Stimulated activated memory B cell treated with anti-CD40 and anti-IgM and Interleukin-4, amounts not matched to agents 10 μg/mL and 1 μg/mL and 100 μg/mL, for 72 hours (primary cell): ENCODE measurements at places on chromosomes 2 and 18.
A peak's percentile ranks its signal among the peaks of the same experiment; 100 is the strongest.

DNA sequence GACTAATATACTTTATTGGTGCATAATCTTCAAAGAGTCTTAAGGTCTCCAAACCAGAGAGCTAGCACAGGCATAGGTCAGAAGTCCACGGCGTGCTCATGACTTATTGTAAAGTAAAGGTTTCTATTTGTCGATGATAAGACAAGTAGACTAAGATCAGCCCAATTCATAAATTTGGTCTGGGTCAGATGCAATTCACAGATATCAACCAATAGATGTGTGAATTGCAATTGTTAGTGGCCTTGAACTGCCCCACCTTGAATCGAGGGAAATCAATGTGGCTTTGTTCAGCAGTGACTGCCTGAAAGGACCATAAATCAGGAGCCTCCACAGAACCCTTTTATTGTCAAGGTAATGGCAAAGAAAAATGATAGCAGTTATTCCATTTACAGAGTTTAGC is 39.1 kb upstream of the CPS1 start:
- ATAC-seq: no peak

GRCh38 chr18:59033359-59033758 is 106.3 kb upstream of the SEC11C start:
- ATAC-seq: no peak

GRCh38 chr2:19690429-19690828 is 211.4 kb downstream of the TTC32 start:
- no peak for ATAC-seq

DNA sequence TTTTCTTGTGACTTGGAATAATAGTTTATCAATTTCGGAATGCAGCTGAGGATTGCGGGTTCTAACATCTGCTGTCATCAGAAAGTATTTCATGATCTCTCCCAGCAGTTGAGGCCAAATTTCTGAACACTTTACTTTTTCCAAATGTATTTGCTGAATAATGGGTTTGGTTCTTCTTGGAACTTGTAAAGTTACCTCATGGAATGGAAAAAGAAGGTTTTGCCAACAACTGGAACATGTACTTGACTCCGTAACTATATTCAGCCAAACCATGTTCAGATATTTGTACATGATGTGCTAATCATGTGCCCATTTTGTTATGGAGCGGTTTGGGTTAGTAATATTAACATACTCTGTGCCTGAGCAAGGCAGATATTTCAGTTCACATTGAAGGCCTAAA is 119.6 kb downstream of the LCLAT1 start:
- ATAC-seq: no peak

DNA sequence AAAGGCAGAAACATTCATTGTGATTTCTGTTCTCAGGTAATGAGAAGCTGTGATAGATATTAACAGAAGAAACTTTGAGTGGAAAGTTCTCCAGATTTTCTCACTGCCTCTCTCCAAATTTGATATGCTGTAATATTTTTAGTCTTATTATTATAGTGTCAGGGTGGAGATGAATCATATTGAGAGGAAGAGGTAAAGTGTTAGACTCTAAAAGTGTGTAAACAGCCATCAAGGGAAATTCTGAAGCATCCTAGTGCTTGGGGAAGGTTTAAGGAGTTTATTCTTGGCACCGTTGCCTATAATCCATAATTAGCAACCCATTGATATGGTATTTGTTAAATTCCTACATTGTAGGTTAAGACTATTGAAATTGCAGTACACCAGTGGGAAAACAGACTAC is 104.7 kb upstream of the NABP1 start:
- ATAC-seq: no peak

DNA sequence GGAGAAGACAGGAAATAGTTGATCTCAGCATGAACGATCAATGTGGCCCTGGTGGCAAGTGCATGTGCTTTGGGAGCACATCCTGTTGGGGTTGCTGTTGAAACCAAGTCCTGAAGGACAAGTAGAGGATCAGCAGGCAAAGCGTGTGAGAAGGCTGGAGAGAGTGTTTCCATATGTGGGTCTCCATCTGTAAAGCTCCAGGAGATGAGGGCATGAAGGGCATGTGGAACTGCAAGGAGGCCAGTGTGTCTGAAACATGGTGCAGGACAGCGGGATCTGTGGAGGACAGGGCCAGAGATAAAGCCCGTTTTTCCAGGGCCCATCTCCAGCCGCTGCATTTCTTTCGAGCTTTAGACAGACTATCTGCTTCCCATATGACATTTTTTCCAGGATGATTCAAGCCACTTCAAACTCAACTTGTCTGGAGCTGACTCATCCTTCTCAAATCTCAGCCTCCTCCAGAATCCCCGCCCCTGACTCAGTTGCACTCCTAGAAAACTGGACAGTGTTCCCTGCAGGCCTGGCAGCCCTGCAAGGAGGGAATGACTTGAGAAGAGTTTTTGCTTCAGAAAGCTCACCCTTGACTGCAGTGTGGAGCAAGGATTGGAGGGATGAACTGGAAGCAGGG is 226.1 kb downstream of the VAPA start:
- no peak for ATAC-seq

DNA sequence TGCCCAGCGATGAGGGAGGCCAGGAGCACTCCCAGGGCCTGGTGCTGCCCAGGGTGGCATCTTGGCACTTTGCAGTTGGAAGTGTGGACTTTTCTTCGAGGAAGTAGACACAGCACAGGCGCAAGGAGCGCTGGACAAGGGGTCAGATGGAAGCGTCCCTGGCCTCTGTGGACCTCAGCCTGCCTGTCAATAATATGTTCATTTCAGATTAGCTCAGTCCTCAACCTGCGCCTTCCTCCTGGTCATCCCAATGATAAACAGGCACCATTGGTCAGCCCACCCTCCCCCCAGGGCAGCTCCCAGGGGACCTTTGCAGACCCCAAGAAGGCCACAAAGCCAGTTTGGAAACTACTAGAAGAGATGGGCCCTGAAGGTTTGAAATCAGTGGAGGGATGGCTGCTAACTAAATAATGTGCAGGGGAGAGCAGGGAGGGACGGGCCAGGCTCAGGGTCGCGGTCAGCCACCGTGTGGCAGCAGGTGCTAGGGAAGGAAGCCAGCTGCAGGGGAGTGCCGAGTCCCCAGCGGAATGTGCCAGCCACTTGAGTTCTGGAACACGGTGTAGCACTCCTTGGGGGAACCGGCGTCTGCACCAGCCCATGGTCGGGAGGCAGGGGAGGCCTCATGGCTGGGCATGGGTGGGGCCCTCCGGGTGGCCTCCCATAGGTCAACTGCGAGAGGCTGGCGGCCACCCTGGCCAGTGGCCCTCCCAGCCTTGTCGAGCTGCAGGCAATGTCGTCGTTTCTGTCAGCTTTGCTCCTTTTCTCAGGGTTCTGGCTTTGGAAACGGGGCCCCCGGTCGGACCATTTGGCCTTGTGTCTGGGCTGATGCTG is 59.9 kb downstream of the ADI1 start:
- ATAC-seq: no peak

GRCh38 chr2:237324405-237324831 is 89.5 kb downstream of the COL6A3 start:
- ATAC-seq: peak; percentile 24

- no peak for ATAC-seq
Measured at GRCh38 chr2:33222309-33222708, 254.1 kb upstream of the RASGRP3 start.

GRCh38 chr2:239198221-239198620 is 202.6 kb downstream of the HDAC4 start:
- no peak for ATAC-seq

DNA sequence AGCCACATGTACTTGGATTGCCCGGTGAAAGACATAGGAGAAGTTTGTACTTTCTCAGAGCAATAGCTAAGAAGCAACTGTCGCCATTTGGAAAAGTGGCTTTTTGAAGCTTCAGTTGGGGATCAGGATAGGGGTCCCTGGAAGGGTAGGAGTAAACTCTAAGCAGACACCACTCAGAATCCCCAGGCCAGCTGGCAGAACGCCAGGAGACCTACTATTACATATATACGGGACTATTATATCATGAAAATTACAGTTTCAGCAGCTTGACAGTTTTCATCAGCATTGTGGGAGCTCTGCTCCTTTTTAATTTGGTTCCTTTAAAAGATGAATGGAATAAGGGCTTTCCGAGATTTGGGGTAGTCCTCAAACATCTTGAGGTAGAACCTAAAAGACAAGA is 54.9 kb downstream of the SRD5A2 start:
- no peak for ATAC-seq

- no peak for ATAC-seq
Measured at GRCh38 chr2:239642406-239643004, 241.7 kb upstream of the HDAC4 start.

DNA sequence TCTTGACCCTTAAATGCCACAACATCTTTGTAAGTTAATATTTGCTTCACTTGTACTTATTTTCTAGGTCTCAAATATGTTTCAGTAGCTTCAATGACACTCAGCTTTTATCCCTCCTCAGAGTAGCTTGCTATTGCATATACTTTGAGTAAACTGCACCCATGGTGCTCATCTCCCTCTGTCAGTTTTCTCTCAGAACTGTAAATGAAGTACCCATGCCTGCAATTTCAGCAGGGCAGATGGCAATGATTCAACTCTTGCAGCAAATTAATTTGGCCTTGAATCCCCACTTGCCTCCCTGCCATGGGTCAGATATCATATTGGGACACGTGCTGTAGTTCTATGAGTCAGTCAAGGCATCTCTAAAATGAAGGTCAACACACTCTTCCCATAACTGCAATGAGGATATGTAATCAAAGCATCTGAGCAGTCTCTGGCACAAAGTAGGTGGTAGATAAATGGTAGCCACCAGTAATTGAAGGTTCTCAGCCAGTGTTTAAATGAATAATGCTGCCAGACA is 225.8 kb downstream of the PIEZO2 start:
- no peak for ATAC-seq

- no peak for ATAC-seq
Measured at GRCh38 chr2:54259413-54260240, 3.6 kb upstream of the TSPYL6 start.

DNA sequence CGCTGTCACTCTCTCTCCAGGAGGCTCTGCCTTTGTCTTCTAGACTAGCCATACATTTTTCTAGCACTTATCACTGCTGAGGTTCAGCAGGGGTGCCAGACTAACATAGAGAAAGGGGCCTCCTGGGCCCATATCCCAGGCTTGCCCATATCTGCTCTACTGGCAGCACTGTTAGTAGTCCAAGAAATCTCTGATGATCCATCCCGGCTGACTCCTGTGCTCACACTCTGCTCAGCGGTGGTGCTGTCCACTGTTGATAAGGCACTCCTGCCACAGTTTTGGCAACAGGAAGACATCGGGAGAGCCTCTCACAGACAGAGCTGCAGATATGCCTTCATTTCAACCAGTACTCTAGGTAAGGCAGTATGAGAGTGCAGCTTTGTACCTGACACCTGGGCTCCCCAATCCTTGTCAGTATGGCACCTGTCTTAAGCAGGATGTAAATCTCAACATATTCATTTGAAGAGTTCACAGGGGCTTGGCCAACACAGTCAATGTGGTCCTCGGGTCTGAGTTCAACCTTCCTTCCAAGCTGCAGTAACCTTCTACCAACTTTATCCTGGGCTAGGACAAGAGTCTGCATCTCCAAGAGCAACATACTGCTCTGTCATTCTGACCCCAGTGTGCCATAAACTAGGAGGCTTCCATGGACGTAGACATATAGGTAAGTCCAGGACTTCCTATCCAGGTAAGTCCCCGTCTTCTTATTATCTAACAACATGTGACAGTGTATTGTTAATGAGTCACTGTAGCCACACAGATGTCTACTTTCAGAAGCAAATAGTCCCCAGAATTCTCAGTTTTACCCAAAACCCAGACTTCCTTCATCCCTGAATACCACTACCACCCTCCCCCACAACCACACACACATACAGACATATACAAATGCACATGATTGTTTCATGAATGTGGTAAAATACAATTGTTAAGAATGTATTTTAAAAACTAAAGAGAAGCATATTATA is 16.2 kb downstream of the KLF7 start:
- ATAC-seq: peak; percentile 68

DNA sequence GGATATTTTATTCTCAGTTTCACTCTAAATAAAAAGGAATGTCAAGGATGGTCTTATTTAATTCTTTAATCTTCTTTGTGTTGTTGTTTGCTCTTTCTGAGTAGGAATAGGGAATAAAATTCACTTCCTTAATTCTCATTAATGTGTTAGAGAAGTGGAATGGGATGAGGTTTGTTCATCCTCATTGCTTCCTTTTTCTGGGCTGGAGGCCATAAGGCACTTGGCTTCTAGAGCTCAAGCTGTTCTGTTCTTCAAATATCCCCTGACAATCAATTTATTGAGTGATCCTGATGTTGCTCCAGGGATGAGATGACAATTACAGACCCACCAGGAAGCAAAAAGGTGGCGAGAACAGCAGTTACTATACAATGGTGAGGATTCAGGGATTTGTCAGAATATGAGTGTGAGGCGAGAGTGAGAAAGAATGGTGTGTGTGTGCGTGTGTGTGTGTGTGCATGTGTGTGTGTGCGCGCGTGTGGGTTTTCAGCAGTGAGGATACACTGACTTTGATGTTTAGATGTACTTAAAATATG is 557.6 kb upstream of the FANCL start:
- no peak for ATAC-seq

DNA sequence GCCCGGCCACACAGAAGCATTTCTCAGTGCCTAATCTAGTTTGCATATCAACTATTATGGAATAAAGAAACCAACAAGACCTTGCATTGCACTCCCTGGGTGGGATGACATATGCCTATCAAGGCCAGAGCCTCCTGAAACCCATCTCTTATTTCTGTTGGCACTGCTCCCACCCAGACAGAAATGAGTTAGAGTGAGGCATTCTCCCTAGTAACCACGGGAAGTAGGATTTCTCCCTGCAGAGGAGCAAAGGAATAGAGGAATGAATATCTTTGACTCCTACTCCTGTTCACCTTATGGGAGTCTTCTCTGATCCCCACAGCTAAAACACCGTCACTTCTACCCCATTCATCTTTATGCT is 24.2 kb upstream of the SCYGR1 start:
- no peak for ATAC-seq

- ATAC-seq: no peak
Measured at GRCh38 chr2:88144914-88145497, 17.1 kb upstream of the FABP1 start.

DNA sequence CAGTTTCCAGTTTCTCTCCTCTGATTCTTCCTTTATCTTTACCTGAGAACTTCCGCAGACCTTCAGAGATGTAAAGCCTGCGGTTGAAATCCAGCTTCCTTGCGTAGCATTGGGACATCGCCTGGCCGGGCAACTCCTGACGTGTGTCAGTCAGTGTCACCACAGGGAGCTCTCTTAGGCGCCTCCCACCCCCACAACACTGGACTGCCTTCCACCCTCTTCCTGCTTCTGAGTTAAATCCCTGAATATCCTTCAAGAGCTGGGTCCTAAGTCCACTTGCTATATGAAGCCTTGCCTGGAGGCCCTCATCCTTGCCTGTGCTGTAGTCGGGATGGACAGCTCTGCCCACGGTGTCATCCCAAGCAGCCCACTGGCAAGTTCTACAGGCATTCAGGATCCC is 179.4 kb downstream of the SEPTIN10 start:
- ATAC-seq: no peak
